Stimulated activated CD4-positive, alpha-beta T cell treated with anti-CD3 and anti-CD28 coated beads, Interleukin-15, amount 100 ng/mL, for 1 hour (primary cell): ENCODE measurements at places on chromosomes 13 and 19.

DNA sequence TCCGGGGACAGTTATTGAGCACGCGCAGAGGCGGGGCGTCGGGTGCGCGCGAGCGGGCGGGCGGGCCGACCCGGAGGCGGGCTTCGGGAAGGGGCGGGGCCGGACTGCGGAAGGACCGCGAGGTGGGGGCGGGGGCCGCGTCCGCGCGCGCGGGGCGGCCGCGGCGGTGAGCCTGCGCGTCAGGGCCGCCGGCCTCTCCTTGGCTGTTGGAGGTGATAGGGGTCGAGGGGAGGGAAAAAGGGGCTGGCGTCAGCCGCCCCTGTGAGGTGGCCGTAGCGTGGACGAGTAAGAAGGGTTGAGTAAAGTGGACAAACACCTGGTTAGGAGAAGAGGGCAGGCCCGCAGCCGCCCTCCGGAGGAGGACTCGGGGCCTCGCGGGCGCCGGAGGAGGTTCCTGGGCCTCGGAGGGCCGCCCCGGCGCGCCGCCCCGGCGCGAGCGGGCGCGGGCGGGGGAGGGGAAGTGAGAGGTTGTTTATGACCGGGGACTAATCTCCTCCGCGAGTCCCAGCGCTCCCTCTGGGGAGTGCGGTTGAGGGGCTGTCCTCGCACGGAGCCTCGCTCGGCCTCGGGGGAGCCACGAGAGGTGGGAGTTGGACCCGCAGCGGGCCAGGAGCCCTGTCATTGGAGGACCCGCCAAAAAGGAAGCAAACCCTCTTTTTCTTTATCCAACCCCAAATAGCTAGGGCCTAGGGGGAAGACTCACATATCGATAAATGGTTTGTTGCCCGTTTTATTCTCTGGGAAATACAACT is 547 bp upstream of the INTS6 start:
- DNase-seq: peak; percentile 73

DNA sequence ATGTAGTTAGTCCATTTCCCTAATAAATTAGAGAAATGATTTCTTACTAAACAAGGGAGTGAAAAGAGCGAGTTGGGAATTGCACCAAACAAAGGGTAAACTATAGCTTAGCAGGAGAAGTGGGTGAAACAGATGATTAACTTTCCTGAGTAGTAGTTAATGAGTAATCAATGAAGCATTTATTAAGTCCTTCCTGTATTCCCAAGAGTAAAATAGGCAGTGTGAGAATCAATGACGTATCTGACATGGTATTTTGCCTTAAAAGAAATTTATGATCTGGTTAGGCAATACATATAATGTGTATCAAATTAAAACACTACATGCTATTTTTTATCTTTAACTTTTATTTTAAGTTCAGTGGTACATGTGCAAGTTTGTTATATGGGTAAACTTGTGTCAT is 142.8 kb downstream of the KLF5 start:
- DNase-seq: no peak

DNA sequence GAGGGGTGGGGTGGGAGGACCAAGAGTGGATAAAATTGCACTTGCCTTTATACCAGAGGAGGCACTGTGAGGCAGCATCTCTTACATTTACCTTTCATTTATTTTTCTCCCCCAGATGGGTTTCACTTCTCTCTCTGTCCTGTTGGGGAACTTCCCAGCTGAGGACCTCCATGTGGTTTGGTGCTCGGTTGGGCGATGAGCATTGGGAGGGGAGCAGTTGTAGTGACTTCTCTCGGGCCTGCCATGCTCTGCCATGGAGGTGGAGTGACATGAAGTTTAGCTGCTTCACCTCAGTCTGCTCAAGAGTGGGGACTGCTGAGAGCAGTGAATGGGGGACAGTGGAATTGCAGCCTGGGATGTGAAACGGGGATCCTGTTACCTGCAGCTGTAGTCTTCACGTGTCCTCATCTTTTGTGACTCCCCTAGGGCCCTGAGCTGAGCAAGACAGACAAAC is 23.1 kb upstream of the CXCL17 start:
- DNase-seq: no peak

DNA sequence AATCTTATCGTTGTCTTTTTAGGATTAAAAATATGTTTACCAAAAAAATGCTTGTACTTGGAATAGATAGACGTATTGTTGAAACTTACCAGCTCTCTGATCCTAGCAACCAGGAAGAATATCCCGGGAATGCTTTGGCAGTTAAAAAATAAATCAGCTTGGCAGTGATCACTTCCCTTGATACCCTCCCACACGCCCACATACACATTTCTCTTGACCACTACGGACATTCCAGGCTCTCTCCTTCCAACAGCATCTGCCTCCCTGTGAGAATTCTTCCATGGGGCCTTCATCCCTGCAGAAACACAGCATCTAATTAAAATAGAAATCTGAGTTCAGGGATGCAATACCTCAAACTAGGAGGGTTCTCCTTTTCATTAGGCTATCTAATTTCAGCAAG is 57.9 kb downstream of the THSD1 start:
- DNase-seq: no peak

DNA sequence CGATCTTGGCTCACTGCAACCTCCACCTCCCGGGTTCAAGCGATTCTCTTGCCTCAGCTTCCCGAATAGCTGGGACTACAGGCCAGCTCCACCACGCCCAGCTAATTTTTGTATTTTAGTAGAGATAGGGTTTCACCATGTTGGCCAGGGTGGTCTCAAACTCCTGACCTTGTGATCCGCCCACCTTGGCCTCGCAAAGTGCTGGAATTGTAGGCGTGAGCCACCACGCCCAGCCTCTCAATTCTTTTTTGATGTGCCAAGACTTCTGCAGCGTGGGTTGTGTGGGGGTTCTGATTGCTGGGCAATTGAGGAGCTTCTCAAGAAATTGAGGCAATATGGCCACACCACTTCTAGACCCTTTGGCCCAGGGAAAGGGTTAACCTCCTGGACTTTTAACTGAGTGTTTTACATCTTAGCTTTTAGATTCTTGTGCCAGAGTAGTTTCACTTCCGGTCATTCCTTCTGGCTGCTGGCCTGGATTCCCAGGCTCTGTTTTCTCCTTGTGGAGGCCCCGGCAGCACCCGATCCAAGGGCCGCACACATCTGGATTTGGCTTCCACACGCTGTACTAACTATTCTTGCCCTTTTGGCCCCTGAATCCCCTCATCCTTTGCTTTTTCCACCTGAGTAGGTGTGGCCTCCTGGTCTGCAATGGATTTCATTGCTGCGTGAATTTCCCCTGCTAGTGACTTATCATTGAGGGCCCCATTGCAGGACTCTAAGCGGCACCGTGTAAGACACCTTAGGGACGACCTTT is 14.7 kb downstream of the SMARCA4 start:
- DNase-seq: no peak

GRCh38 chr19:21358768-21359451 is at the start of gene ZNF738:
ZNF738 (plus strand) TSS chr19:21359000; CDS start chr19:21359141, 141 bp downstream.
- DNase-seq: peak; percentile 61

DNA sequence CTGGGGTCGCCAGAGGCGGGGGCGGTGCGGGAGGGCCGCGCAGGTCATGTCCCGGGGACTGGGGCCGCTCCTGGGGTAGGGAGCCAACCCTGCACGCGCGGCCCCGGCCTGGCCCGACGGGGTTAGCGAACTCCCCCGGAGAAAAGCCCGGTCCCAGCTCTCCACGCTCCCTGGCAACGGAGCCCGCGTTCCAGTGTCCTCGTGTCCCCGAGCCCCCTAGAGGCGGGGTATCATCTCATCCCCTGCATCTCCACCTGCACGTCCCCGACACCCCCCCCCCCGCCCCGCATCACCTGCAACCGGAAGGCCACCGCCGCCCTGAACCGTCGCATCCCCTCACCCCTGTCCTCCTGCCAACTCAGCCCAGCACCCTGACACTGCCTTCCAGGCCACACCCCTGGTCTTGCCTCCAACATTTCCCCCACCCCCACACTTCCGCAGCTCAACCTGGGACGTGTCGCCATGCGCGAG is 2.7 kb downstream of the WDR88 start:
- peak; percentile 40 for DNase-seq

DNA sequence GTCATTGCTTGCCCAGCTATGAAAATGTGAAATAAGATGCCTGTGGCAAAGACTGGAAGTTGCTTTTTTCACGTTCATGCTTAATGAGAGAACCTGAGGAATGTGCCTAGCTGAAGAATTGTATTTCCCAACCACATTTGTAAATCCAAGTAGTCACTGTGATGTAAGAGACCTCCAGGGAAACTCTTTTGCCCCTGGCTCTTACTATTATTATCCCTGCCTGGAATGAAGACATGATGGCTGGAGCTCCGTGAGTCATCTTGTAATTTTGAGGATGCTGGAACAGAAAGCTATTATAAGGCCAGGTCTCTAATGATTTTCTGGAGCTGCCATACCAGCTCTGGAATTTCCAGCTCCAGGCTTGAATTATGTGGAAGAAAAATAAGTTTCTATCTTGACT is 894.3 kb downstream of the DIAPH3 start:
- DNase-seq: no peak

- DNase-seq: no peak
Observed at GRCh38 chr13:21583478-21583877, 20.5 kb downstream of the MICU2 start.

DNA sequence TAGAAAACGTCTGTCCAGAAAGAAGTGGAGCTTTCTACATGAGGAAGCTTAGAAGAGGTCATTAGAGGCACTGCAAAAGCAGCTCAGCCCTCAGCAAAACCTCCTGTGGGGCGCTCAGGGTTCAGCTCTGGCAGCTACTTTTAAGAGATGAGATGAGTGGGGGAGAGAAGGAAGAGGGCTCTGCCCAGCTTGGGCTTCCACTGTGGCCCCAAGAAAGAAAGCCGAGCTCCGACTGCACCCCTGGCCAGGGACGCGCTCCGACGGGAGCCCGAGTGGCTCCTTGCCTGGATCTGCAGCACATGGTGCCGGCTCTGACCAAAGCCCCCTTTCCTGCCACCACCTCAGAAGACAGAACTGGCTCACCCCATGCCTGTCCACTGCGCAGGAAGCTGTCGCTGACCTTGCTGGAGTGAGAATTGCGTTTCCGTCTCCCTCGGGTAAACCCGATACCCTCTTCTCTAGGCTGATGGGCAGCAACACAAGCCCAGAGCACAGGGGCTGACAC is 36.4 kb downstream of the NAXD start:
- no peak for DNase-seq

- no peak for DNase-seq
Observed at GRCh38 chr13:99027661-99028425, 50.0 kb upstream of the DOCK9 start.

DNA sequence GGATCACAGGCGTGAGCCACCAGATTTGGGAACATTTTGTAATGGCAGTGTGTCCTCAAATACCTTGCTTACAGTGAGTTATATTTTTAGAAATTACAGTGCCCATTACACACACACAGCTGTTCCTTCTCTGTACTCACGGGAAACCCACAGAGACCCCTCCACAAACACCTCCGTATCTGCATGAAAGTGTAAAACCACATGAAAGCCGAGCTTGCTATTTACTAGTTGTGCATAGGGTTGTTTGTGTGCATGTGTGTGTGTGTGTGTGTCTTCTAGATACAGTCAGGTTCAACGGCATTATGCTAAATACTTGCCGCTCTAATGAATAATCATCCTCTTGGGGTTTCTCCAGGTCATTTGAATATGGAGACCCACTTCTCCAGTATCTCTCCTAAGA is 22.3 kb upstream of the LILRA2 start:
- DNase-seq: no peak

DNA sequence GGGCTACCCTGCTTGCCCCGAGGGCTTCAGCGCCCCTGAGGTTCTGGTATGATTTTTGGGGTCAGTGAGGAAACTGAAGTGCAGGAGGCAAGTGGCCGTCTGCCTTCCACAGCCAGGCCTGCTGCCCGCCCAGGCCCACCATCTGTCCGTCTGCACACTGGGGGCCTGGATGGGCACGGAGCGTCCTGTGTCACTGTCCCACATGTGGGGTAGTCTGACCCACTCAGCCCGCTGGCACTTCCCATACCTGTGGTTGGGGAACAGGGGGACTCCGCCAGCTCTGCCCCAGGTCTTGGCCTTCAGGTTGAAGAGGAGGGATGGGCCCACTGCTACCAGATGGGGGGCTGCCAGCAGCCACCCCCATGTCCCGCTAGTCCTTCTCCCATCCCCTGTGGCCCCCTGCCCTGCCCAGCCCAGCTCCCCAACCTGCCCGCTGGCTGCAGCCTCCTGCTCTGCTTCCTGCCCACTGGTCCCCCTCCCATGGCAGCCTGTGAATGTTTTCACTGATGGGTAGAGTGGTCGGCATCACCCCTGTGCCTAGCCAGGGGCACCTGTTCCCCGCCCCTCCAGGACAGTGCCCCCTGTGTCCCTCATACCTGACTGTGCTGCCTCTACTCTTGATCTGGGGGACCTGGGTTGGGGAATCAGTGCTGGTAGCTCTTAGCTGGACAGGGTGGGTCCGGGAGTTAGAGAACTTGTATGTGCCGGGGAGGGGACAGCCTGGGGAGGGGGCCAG is 9.5 kb downstream of the PIAS4 start:
- DNase-seq: no peak

- DNase-seq: no peak
Observed at GRCh38 chr19:5592531-5593342, 25.0 kb upstream of the TINCR start.

DNA sequence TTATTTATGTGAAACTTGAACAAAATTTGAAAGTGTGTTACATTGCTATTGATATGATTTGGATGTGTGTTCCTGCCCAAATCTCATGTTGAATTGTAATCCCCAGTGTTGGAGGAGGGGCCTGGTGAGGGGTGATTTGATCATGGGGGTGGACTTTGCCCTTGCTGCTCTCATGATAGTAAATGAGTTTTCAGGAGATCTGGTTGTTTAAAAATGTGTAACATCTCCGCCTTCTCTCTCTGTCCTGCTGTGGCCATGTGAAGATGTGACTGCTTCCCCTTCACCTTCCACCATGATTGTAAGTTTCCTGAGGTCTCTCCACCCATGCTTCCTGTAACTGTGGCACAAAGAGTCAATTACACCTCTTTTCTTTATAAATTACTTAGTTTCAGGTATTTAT is 1731.0 kb downstream of the SLITRK5 start:
- no peak for DNase-seq

DNA sequence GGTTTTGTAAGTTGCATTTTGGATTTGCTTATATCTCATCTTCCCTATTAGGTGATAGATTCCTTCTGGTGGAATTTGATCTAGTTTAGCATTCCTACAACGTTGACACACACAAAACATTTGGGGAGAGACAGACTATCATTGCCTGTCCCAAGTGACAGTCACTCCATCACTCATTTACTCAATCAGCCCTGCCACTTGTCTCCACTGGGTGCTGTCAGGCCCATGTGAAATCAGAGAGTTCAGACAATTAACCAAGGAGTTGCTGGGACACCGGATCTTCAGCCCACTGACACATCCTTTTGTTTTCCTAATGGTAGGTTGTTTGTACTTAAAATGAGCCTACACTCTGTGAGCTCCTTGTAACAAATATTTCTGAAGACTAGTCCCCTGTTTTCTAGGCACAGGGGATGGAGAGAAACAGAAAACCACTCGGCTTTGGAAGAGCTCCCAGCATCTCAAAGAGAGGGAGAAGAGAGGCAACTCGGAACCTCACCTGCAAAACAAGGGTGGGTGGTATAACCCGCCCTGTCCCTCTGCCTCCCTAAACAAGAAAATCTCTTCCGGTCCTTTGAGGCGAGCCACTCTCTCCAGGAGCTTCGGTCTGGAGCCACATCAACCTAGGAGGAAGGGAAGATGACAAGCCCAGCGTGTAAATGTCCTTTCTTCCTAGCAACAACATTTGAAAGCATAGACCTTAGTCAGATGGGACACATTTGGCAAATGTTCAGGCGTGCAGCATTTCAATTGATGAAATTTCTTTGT is 440.9 kb upstream of the KLF12 start:
- no peak for DNase-seq
